ENCODE measurements at places on chromosomes 5 and 9.

- DNase-seq = no peak
These were observed 669.7 kb upstream of the RGMB start for GRCh38 chr5:98103807-98104206.

- DNase-seq = no peak
These were observed 10.1 kb downstream of the BRD3OS start for GRCh38 chr9:134035041-134036039.

- no peak for DNase-seq
These were observed 2.0 kb downstream of the PROP1 start for GRCh38 chr5:177994063-177994462.

- DNase-seq = no peak
These were observed 27.6 kb upstream of the GLRA1 start for GRCh38 chr5:151952238-151952637.

DNA sequence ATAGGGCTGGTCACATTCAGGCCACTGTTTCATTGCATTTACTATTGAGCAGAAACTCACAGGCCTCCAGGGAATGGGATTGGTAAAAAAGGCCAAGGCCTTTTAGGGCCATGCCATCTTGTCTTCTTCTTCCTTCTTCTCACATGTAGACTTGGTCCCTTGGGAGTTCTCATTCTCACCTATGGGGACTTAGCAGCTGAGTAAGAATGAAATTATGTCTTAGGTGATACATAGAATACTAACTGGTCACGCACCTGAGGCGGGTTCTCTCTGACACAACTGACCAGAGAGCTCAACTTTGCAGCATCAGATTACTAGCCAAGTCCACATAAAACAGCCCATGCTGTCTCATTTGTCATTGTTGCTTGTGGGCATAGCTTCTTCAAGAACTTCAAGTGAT is 641.8 kb downstream of the EFNA5 start:
- no peak for DNase-seq

All from PC-9 (cell line).